Stimulated activated CD8-positive, alpha-beta memory T cell treated with anti-CD3 and anti-CD28 coated beads, Interleukin-15, amount 100 ng/mL, for 24 hours (primary cell): ENCODE measurements at places on chromosomes 2 and 18.

DNA sequence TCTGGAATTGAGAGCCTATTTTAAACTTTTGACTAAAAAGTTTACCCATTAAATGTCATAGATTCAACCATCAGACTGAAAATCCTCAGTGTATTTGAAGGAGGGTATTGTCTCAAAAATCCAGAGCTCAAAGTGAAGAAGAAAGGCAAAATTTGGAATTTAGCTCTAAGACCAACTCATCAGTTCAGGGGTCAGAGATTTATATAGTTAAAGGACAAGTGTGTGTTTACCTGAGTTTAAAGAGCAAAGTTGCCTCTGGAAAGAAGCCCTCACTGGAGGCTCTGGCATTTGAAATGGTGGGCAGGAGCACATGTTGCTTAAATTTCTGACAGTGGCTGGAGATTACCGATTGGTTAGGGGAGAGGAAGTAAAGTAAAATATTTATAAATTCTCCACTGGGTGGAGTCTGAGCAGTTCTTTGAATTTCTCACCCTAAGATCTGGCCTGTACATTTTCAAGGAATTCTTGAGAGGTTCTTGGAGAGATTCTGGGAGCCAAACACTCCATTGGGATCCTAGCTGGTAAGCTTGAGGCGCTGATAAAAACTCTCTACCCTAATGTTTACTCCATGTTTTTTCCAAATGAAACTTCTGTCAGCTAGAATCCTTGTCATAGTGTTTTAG, at the start of gene KYNU:
Gene KYNU (plus strand): TSS at position 449 of the 623 bp plus-strand sequence. CDS start 7,704 bp downstream, outside the sequence.
- no peak for DNase-seq

DNA sequence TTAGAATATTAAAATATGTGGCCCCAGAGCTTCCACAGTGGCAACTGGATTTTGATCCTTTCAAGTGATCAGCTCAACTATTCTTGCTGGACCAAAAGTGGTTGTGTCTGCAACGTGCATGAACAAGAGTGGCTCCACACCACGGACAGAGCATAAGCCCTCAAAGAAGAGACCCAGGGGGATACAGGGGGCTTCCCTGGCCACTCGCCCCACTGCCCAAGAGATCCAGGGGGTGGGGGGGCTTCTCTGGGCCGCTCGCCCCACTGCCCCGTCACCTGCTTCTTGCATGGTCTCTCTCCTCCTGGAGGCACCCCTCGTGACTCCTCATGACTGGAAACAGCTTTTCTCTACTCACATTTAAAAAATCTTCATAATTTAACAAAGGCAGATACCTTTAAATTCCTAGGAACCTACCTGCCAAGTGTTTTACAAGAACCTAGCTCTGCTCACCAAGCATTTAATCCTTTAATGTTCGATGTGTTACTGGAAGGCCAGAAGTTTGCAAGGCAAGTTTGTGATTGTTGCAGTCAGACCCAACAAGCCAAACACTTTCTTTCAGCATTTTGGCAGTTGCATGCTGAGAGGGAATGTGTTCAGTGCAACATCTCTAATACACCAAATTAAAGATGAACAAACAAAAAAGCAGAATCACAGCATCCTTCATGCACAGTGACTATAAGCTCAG, 174.3 kb downstream of the BCL2 start:
- DNase-seq, result no peak

DNA sequence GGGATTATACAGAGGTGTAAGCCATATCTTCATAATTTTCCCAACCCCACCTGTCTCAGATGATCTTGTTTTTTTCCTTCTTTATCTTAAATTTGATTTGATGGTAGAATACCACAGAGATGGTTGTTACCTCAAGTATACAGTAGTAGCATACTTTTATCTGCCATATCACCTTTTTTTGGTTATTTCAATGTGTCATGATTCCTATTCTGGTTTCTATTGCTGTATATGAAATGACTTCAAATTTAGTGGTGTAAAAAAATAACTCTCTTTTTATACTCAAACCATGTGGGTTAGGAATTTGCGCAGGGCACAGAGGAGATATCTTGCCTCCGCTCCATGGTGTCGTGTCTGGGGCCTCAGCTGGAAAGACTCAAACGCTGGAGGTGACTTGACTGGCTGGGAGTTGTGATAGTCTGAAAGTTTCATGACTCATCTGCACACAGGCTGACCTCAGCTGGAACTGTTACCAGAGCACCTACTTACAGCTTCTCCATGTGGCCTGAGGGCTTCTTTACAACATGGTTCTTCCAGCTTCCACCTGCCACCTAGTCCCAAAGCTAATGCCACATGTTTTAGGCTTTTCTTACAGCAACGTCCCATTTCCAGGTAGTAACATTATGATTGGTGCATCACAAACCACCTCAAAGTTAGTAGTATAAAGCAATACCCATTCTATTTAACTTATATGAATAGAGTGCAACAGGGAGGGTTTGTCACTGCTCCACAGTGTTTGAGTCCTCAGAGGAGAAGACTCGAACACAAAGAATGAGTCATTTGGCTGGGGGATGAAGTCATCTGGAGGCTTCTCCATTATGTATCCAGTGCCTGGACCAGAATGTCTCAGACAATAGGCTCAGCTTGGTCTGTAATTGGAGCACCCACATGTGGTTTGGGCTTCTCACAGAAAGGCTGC, 82.3 kb upstream of the XPO1 start:
- DNase-seq, result no peak

GRCh38 chr18:79173742-79174141, 104.5 kb downstream of the ATP9B start:
- no peak for DNase-seq

DNA sequence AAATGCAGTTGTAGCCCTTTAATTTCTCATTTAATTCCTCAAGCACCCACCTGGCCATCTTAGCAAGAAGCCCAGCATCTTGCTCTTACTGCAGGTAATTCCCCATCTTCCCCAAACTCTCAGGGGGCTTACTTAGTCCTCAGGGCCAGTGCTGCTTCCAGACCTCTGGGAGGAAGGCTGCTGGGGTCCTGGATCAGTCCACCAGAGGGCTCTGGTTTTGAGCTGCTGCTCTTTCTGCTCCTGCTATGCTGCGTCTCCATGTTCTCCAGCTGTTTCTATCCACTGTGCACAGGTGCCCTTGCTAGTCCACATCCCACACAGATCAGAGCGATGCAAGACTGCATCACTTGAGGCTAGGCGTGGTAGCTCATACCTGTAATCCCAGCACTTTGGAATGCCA, 34.5 kb upstream of the TMEM87B start:
- DNase-seq, result no peak

DNA sequence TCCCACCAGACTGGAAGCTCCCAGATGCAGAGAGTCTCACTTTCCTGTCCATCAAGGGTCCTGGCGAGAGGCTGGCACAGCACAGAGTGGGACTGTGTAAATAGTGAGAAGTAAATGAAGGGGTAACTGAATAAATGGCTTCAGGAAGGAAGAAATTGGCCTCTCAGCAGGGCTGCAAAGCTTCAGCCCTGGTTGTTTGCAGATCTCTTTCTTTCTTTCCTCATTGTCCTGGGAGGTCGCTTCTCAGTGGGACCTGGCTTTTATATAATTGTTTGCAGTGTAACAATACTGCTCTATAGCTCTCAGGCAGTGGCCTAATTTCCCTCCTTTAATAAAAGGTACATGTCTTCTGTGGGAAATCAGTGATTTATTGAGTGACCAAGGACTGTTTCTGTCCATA, 74.9 kb upstream of the GPR45 start:
- no peak for DNase-seq

DNA sequence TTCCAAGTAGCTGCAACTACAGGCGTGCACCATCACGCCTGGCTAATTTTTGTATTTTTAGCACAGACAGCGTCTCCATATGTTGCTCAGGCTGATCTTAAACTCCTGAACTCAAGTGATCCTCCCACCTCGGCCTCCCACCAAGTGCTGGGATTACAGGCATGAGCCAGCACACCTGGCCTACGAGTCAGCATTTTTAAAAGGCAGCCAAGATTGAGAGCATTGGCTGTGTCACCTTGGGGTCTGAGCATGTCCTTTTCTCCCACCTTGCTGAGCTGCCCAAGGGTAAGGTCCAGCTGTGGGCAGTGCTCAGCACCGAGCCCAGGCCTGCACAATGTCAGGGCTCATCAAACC, 142.8 kb upstream of the LMAN1 start:
- no peak for DNase-seq

GRCh38 chr2:218448934-218449333, 30.0 kb downstream of the VIL1 start:
- no peak for DNase-seq

DNA sequence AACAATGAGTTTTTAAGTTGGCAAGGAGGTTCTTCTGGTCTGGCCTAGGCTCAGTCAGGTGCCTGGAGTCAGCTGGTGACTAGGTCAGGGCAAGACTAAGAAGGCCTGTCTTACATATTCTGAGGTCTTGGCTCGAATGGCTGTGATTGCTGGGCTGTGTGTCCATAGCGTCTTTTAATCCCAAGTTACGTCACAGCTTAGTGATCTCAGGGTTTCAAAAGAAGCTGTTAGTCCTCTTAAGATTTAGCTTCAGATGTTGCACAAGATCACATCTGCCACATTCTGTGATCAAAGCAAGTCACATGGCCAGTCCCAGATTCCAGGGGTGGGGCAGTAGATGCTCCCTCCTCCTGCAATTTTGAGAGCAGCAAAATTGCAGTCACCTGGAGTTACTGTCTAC, 61.3 kb downstream of the PKP4 start:
- no peak for DNase-seq

GRCh38 chr2:108921096-108922030, 67.7 kb downstream of the EDAR start:
- no peak for DNase-seq

- DNase-seq, result no peak
These were observed 53.7 kb downstream of the APLF start for GRCh38 chr2:68521037-68521436.

DNA sequence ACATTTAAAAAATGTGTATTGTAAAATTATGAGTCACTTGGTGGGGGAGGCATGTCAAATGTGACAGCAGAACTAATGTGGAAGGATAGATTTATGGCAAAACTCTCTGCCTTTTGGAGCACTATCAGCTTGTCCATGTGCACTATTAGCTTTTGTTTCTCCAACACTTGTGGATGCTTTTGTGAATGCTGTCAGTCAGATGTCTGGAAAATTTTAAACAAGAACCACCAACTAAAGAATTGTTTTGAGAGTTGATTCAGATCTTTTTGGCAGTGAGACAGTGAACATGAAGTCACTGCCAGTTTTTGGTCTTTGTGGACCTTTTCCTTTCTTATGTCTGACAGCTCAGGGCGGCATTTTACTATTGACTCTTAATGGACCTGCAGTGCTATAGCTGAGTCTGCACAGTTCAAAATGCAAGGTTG, 72.4 kb downstream of the KIAA1328 start:
- no peak for DNase-seq

- no peak for DNase-seq
These were observed 111.0 kb downstream of the ERBB4 start for GRCh38 chr2:212427638-212428037.

GRCh38 chr2:144350151-144350802, 169.6 kb downstream of the ZEB2 start:
- DNase-seq, result no peak

DNA sequence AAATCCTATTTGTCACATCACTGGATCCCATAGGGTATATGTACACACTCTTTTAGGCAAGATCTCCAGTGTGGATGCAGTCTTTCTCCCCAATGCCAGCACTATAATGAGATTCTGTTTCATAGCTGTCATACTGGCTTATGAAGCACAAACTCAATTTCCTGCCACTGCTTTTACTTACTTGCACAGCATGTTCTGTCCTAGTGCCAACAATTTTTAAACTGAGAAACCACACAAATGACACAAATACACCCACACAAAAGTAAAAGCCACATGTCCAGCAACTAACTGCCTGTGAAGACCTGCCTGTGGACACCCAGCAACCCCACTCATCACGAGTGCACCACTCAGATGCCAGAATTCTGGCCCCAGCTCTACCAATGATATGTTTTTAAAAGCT, 29.6 kb upstream of the RNU4ATAC start:
- no peak for DNase-seq

DNA sequence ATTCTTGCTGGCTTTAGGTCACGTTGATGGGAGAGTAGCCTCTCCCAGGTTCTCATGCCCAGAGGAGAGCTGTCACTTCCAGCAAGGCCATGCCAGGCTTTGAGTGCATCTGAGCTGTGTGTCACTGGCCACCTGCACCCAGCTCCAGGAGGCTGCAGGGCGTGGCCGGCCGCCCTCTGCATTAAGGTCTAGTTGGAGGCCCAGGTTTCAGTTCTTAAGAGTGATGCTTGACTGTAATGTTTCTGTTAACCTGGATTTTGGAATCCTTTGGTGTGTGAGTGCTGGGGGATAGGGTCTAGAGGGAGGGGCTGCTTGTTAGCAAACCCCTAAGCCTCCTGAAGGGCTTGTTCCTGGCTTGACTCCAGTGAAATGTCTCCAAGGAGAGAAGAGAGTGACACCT, 140.1 kb downstream of the ACOXL start:
- no peak for DNase-seq

- DNase-seq, result no peak
These were observed 232.3 kb downstream of the KLHL29 start for GRCh38 chr2:23617167-23617810.

- DNase-seq, result no peak
These were observed 50.0 kb upstream of the ZFP36L2 start for GRCh38 chr2:43276266-43276941.

- peak; percentile 1 for DNase-seq
These were observed 163.6 kb upstream of the ZNF516 start for GRCh38 chr18:76658627-76659026.

- no peak for DNase-seq
These were observed 1.1 kb downstream of the MAP4K3 start for GRCh38 chr2:39435741-39436591.

DNA sequence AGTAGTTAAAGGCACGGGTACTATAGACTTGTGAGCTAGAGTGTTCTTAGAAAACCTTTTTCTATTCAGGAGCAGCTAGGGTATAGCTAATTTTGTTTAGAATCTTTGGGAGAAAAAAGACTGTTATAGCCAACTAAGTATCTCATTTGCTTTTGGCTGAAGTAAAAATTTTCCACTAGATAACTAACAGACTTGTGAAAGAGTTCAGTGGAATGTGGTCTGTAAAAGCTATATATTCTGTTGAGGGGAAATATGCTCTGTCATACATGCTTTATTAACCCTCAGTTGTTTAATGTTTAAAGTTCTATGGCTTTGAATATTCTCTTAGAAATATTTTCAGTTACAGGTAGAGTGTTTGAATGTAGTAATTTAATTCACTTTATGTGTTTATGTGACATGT, 49.7 kb downstream of the RIF1 start:
- DNase-seq, result no peak

DNA sequence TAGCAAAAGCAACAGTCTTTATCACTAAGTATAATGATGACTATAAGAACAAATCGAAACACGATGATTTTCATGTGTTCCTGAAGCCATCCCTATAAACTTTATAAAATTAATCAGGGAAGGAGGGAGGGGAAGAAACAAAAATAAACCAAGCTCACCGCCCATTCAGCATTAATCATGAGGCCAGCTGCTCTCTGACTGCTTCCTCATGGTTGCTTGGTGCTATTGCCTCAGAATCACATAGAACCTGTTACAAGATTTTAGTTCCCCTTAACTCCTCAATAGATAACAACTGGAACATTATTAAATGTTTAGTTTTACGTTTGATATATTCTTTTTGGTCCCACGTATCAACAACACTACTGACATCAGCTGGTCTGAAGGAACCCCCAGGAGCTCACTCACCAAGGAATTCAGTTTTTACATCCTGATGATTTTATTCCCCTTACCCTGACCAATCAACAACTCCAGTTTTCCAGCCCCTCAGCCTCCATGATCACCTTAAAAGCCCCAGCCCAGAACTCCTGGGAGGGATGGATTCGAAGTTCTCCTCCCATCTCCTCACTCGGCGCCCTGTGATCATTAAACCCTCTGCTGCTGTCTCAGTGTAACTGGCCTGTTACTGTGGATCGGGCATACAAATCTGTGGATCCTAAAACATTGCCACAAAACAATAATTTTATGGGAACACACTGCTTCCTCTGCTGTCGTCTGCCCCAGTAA, 10.6 kb upstream of the HNRNPLL start:
- no peak for DNase-seq
